Thoracic aorta (tissue), 2 donors: ENCODE measurements at places on chromosomes 2 and 18.

DNA sequence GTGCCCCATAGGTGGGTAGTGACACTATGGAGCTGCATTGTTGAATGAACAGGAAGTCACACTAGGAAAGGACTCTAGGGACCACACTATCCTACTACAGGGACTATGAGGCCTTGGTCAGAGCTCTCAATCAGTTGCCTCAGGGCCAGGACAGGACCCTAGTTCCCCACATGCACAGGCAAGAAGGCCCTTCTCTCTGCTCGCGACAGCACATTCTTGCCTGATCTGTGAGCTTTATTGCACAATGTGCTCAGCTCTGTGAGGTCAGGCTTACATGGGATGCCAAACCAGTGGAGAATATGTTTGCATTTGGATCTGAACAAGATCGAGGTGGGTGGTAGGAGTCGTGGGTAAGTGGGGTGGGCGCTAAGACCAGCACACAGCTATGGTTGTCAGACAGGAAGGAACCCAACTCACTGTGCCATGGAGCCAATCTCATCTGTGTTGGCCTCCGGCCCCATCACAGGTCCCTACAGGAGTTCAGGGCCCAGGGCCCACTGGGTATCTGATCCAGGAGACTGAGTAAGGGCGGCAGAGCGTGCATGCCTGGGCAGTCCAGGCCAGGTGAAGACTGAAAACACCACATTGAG is 8.0 kb downstream of the PCARE start:
- no peak for DNase-seq

- no peak for DNase-seq
Measured at GRCh38 chr2:25981596-25982272, 563 bp downstream of the KIF3C start.

DNA sequence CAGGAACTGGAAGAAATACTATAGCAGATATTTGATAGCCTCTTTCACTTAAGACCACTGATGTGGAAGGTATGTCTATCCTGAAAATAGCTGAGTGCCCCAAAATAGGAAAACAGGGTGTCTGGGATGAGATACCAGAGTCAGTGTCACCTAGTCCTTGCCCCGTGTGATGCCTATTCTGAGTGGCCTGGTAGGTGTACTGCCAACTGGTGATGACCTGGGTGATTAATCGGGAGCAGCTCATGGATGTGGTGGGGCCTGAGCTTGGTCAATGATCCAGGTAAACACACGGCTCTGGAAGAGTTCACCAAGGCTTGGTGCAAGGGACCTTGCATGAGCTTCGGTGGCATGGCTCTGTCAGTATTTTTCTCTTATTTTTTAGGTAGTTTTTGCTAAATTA is 95.2 kb downstream of the TANC1 start:
- DNase-seq, result no peak

DNA sequence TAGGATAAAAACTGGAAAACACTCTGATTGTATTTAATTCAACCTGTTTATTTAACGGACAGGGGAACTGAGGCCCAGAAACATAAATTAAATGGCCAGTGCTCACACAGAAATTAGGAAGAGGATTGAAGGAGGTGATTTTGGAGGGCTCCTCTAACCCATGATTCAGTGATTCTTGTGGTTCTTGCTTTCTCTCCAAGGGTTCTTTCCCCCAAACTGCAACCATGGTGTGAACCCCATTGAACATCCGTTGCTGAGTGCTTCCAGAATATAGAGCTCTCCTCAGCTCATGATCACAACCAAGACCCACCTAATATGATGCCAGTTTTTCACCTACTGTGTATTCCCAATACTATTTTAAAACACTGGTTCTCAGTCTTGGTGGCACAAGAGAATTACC is 41.4 kb downstream of the BMP10 start:
- DNase-seq, result no peak

GRCh38 chr18:28916456-28916855 is 739.5 kb upstream of the CDH2 start:
- no peak for DNase-seq
